A172 (cell line): ENCODE measurements at places on chromosomes 2 and 18. TPM values are rescaled to one million over a fixed set of nuclear protein-coding genes. Genes with fewer than 3 reads are reported as not detected.
A peak's percentile ranks its signal among the peaks of the same experiment; 100 is the strongest.

KATNAL2 gene
- total RNA-seq = 3.7 and 5.1 TPM in 2 replicates

YES1 gene
- 148 and 171 TPM in 2 replicates for total RNA-seq

- DNase-seq = no peak
Observed at GRCh38 chr2:72114693-72115051, 33.0 kb downstream of the CYP26B1 start.

DNA sequence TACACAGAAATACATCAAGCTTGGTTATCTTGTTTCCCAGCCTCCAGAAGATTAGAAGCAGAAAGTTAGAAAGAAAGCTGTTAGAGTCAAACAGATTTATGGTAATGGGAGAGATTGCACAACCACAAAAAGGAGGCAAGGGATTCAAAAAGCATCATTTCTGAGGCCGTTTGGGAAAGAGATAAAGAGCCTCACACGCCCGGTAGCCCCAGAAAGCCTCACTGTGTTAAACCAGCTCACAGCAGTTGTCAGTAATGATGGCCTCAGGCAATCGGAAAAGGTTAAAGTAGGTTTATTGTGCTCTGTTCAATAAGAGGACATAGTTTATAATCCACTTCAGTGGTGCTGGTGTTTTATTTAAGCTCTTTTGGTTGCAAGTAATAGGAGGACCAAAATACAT is 111.3 kb downstream of the DCC start:
- no peak for DNase-seq

- peak; percentile 95 for DNase-seq
Observed at GRCh38 chr18:70421471-70422390, 132.9 kb downstream of the SOCS6 start.
